ENCODE measurements at places on chromosomes 7 and 10.

GRCh38 chr10:96017191-96017687, 26.1 kb upstream of the CCNJ start:
- DNase-seq = no peak

DNA sequence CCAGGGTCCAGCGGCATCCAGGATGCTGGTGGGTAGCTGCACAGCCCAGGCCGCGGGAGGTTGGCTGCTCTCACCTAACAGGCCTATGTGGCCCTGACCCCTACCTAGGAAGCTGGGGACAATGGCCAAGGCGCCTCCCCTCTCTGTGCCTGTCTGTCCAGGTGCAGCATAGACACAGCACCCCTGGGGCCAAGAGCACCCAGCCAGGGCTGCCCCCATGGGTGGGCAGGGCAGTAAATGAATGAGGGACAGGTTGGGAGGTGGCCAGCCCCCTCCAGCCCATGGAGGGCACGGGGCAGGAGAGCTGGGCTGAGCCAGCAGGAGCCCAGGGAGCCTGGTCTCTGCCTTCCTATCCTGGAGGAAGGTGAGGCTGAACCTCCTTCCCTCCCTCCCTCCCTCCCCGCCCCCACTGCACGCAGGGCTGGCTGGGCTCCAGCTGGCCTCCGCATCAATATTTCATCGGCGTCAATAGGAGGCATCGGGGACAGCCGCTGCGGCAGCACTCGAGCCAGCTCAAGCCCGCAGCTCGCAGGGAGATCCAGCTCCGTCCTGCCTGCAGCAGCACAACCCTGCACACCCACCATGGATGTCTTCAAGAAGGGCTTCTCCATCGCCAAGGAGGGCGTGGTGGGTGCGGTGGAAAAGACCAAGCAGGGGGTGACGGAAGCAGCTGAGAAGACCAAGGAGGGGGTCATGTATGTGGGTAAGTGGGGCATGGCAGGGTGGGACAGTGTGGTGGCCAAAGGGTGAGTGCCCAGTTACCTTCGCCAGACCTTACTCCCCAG, at the start of gene SNCG:
TSS of gene SNCG (plus strand) at position 484 of the 785 bp plus-strand sequence. CDS start at position 583, 99 bp downstream.
- no peak for DNase-seq

GRCh38 chr7:12320241-12320986, 83.3 kb downstream of the VWDE start:
- DNase-seq = no peak

DNA sequence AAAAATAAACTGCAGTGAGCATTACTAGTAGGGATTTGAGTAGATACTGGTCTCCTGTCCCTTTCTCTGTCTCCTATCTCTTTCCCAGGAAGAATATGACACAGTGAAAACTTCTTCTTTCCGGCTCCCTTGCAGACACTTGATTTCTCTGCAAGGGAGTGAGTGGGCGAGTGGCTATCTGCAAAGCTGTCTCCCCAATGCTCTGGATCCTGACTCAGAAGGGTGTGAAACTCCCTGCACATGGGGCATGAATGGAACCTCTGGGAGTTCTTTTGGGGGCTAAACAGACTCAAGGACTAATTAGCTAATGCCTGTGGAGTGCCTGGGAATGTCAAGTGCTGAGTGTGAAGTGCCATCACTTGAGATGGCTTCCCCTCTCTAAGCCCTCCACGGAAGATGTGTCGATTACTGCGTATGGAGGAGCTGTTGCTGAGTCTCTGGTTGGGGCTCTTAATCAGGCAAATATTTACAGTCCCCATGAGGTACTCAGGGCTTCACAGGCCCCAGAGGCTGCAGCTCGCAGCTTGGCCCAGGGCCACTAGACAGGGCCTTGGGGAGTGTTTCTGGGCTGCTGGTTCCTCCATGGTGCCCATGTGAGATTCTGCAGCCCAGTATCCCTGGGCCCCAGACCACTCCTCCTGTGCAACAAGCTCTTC, 139.8 kb downstream of the RPS24 start:
- no peak for DNase-seq

GRCh38 chr10:106565546-106565945, 599.0 kb downstream of the SORCS1 start:
- DNase-seq = no peak

- DNase-seq = no peak
Measured at GRCh38 chr7:139582671-139583155, 59.2 kb downstream of the CLEC2L start.

GRCh38 chr7:67593794-67594193, 597.2 kb downstream of the TYW1 start:
- no peak for DNase-seq

- no peak for DNase-seq
Measured at GRCh38 chr10:124724279-124725027, 19.7 kb downstream of the FAM53B start.

DNA sequence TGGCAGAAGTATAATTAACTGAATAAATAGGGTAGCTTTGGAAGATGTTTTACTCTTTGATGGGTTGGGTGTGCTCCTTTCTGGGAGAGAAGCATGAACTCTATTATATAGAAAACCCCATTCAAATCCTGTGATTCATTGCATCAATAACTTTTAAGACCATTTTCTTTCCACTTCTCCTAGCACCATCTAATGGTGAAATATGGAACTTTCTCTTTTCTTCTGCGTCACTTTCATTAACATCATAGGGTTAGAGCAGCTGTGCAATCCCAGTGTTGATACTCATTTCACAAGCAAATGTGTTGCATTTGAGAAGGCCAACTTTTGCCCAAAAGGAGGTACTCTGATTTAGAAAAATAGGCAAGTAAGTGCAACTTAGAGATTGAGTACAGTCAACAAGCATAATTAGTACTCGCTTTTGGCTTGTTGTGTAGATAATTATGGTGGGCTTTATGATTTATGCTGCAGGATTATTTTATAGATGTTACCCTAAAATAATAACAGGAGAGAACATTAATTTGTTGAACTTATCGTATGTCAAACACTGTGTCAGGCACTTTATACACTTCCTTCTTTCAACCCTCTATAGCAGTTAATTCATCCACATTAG, 92.9 kb downstream of the CPED1 start:
- DNase-seq = peak; percentile 70

DNA sequence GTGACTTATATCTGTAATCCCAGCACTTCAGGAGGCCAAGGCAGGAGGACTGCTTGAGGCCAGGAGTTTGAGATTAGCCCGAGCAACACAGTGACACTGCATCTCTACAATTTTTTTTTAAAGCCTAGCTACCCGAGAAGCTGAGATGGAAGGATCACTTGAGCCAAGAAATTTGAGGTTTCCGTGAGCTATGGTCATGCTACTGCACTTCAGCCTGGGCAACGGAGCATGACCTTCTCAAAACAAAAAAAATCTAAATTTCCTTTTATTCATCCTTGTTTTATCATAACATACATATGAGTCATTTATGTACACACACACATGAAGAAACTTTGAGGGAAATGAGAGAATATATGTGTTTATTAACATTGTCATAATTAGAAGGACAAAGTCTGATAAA, 277.5 kb upstream of the MAGI2 start:
- DNase-seq = no peak

DNA sequence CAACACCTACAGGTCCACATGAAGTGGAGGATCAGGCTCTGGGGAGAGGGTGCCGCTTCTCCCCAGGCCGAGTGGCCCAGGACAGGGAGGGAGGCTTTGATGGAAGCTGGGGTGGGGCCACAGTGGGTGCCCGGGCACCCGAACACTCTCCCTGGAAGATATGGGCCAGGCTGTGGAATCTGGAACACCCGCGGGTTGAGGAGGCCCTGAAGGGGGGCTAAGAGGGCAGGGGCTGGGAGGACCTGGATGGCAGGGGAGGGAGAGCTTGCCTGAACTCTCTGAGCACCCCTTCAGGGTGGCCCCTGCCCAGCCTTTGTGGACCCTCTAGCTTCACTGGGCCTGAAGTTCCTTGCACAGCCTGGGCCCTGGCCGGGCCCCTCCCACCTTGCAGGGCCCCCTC, 4.5 kb upstream of the NKX6-2 start:
- no peak for DNase-seq
